ENCODE measurements at places on chromosomes 3 and 15.

DNA sequence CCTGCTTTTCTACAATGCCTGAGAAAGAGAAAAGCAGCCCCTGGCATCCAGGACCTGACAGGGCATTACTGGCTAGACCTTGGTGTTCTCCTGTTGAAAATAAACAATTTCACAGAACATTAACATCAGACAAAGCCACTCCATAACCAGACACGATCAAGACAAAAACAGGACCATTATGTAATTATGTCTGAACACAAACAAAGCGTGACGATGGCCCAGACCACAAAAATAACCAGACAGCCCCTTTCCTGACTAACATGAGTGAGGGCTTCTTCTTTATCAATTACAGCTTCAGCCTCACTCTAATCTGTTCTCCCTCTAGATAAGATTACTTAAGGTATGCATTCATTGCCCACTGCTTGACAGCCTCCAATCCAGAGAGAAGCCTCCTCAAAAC is 172.7 kb upstream of the LMCD1 start:
- no peak for DNase-seq

GRCh38 chr15:56428821-56429458 is 36.0 kb downstream of the MNS1 start:
- DNase-seq: no peak

- DNase-seq: no peak
Observed at GRCh38 chr3:154184582-154184981, 63.4 kb downstream of the ARHGEF26 start.

DNA sequence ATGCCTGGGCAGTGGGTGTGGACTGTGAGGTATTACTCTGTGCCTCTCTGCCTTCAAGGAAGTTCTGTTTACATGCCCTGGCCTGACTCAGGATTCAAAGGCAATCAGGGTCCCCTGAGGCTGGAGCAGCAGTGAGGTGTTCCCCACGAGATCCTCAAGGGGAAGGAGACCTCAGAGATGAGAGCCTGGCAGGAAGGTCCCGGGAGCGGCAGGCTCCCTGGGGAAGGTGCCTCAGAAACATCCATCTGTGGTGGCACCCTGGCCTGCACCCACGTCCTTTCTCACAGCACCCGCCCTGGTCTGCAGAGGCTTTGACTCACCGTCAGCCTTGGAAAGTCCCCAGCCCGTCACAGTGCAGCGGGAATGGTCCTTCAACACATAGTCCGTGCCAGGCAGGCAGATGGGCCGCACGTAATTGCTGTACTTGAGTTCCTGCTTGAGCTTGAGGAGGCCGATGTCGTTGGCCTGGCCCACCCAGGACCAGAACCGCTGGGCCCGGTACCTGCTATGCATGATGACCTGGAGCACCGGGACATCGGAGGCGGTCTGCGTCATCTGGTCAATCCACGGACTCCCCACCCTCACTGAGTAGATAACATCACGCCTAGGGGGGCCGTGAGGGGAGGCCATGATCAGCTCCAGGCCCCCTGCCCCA is 3.6 kb downstream of the PRSS50 start:
- no peak for DNase-seq

DNA sequence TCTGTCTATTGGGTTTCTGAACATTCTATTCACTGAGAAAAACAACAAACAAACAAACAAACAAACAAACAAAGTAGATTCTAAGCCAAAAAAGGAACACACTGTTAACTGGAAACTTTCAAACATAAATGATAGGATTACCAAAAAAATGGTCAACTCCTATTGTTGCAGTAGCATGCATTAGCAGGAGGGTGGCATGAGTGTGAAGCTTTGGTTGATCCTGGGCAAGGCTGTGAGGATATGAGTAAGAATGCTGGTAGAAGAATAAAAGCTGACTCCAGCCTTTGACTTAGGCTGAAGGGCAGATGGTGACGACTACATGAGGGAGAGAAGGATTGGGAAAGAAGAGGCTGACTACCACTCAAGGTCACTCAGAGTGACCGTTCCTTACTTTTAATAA is 810.3 kb downstream of the VGLL3 start:
- DNase-seq: no peak
